ENCODE measurements at places on chromosomes 1 and 21.
A peak's percentile ranks its signal among the peaks of the same experiment; 100 is the strongest.

DNA sequence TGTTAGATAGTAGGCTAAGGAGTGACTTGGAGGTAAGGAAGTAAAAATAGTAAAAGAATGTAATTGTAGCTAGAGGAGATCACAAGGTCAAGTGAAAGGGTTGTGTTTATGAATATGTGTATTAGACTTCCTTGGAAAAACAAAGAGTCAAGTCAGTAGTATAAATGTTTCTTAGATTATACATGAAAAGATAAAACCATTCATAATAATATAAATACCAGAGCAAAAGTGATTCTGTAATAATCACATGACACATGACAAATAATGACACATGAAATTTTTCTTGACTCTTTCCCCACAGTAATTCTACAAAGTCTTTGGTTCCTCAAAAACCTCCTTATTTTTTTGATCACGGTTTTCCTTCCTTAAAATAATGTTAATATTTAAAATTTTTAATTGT, 56.4 kb downstream of the IVNS1ABP start:
- no peak for DNase-seq

- peak; percentile 52 for DNase-seq
Measured at GRCh38 chr1:115432061-115432460, 94.0 kb upstream of the NGF start.

- no peak for DNase-seq
Measured at GRCh38 chr1:6034750-6035096, 11.0 kb upstream of the KCNAB2 start.

GRCh38 chr21:45470773-45471524, 66.0 kb downstream of the COL18A1 start:
- peak; percentile 96 for DNase-seq

- peak; percentile 64 for DNase-seq
Measured at GRCh38 chr1:206703661-206704060, 19.0 kb downstream of the MAPKAPK2 start.

GRCh38 chr1:19074361-19074901, 118.0 kb upstream of the IFFO2 start:
- DNase-seq: peak; percentile 36

DNA sequence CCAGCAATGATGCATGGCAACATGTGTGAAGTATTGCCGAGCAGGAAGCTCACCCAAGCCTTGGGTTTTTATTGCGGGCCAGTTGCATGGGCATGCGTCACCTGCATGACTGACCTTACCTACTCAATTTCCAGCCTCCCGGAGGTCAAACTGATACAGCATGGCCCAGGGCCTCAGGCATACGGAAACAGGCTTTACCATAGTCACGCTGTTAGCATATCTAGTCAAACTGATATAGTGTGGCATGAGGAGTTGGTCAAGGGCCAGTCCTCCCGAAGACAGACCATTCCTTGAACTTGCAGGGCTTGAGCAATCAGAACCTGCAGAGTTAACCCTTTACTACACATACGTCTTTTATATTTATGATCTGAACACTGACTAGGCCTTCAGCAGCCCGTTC, 6.4 kb upstream of the DUSP12 start:
- no peak for DNase-seq

GRCh38 chr1:228009116-228009827, 2.5 kb downstream of the WNT3A start:
- no peak for DNase-seq

- no peak for DNase-seq
Measured at GRCh38 chr1:27645071-27645415, 10.1 kb upstream of the FGR start.

DNA sequence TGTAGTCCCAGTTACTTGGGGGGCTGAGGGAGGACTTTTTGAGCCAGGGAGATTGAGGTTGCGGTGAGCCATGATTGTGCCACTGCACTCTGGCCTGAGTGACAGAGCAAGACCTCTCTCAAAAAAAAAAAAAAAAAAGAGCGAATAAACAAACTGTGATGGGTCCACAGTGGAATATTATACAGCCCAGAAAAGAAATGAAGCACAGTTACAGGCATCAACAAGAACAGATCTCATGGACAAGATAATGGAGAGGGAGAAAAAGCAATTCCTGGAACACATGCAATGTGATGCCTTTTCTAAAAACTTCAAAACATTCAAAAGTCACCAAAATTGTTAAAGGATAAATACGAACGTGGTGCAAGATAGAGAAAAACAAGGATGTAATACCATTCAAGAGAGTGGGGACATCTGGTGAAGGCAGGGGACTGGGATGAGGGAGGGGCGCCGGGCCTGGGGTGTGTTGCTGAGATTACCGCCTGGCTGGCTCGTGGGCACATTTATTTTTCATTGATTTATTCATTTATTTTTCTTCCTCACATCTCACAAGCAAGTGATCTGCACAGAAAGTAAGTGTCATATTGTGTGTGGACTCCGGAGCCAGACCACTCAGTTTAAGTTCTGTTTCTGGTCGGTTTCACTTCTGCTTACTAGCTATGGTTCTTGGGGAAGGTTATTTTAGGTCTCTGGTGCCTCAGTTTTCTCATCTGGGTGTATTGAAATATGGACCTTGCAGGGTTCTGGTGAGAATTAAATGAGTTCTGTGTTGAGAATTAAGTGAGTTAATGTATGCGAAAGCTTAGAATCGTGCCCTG, 30.1 kb downstream of the ABCG1 start:
- no peak for DNase-seq

DNA sequence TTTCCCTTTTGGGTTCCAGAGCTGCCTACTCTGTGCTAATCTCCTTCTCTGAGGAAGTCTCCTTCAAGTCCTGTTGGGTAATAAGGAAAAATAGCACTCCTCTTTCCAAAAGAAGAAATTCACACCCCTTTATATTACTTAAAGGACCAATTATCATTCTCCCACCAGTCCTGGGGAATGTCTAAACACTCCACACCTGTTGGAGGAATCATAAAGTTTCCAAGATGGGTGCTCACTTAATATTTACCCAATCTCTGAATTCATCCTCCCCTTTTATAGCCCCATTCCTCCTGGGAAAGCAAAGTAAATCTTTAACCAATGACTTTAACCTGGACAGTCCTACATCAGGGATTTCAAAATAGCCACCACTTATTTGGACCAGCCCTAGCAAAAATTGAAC, 873.1 kb downstream of the KCNT2 start:
- DNase-seq: no peak

- DNase-seq: no peak
Measured at GRCh38 chr1:23732363-23733224, 10.7 kb upstream of the ELOA start.

- no peak for DNase-seq
Measured at GRCh38 chr1:54453509-54453908, 47.3 kb upstream of the SSBP3 start.

GRCh38 chr1:23273450-23274133, 56.3 kb upstream of the HTR1D start:
- DNase-seq: peak; percentile 88

DNA sequence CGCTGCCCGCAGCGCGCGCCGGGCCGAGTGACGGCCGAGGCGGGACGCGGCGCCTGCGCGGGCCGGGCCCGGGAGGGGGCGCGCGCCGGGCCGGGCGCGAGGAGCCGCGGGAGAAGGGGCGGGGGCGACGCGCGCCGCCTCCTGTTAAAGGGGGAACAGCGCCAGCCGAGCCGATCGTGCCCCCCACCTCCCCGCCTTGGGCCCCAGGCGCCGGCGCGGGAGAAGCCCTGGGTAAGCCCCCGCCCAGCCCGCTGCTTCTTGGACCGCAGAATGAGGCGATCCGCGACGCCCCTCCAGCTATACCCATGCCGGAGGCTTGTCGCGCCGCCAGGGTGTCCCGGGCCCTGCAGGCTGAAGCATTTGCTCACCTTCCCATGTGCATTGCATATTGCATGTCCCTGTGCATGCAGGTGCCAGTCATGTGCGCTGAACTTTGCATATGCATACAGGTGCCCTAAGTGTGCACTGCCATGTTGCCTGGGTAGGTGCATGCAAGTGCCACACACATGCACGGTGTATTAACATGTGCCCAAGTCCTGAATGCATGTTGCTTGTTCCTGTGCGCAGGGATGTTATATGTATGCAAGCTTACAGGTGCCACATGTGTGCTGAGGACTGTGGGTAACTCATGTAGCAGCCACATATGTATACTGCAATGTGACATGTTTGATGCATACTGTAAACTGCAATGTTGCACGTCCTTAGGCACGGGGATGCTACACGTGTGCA, at the start of gene ADGRB2:
ADGRB2 (minus strand) TSS at position 29 of the 729 bp plus-strand sequence. CDS start 7,119 bp downstream, outside the sequence.
- no peak for DNase-seq

DNA sequence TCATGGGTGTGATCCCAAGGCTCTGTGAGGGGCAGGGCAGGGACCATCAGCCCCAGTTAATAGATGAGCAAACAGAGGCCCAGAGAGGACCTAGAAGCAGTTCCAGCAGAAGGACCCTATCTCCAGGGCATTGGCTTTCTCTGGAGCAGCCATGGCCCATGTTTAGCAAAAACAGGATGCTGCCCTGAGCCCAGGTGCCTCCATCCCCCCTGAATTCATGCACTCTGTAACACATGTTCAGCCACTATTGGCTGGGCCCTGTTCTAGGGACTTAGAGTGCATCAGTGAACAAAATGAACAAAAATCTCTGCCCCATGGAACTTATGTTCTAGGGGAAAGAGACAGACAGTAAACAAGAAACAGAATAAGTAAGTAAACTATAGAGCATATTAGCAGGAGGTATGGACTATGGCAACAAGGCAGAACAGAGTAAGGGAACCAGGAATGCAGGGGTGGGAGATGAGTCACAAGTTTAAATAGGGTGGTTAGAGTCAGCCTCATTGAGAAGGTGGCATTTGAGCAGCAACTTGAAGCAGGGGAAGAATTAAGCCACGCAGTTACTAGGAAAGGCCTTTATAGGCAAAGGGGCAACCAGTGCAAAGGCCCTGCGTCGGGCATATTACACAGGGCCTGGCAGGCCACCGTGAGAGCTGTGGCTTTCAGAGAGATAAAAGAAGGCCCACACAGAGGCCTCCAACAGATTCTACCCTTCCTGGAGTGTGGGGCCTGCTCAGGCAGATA, 185.9 kb upstream of the EDN2 start:
- peak; percentile 56 for DNase-seq

DNA sequence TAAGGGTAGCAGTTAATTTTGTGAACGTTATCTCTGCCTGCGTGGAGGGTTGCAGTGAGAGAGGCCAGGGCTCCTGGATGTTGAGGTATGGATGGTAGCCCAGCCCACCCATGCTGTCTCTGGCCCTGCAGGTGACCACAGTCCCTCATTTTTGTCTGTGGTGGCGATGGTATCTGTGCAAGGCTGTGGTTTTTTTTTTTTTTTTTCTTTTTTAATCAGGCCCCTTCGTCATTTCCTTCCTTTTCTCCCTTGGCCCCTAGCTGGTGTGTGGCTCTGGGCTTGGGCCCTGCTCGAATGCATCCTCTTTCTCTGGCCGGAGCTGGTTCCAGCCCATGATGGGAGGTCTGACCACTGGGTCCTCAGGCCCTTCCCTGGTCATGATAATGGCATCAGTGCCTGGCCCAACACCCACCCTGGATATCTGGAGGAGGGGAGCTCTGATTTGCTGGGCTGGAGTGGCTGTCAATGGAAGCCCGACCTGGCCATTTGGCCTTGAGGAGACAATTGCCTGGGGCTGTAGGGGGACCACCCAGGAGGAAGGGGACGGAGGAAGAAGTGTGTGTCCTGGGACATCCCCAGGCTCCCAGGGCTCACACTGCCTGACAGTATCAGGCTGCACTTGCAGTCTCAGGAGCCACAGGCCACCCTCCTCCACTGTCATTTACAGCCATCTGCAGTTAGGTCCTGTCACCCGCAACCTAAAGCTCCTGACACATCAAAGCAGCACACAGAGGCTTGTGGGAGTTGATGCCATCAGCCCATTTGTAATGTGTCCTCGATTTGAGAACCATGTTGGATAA, 8.1 kb upstream of the RNF187 start:
- DNase-seq: no peak

DNA sequence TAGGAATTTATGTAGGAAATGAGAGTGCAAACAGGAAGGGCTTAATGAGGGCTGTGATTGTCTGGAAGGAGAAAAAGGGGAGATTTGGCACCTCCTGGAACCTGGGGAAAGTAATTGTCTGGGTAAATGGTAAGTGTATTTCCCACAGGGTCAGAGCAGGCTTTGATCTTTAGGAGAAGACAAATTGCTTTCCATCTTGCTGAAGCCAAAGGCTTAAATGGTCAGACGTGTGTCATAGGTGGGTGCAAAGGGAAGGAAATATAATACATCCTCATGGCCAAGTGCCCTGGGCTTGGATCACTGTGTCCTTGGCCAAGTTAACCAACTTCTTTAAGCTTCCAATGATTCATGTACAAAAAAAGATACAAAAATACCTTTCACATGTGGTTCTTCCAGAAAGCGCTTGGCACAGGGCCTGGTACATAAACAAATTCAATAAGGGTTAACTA, 1.3 kb upstream of the DUSP23 start:
- DNase-seq: peak; percentile 92

- DNase-seq: no peak
Measured at GRCh38 chr21:28872218-28872617, 120.5 kb downstream of the LTN1 start.

DNA sequence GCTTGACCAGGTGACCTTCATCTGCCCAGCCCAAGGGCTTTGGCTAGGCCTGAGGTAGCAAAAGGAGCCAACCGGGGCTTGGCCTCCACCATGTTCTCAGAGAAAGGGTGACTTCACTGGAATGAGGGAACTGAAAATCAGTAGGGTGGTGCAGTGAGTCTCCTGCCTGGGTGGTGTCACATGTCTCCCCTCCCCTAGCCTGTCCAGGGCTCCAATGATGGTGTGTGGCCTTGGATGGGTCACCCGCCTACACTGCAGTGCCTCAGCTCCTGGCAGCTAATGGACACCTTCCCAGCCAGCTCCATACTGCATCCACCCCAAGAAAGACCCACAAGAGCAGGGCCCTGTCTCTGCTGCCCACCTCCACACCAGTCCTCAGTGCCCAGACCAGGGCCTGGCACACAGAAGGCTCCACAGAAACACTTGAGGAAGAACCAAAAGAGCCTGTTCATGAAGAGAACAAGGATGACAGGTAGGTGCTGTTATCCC, 678.7 kb downstream of the MATN1 start:
- no peak for DNase-seq

- peak; percentile 47 for DNase-seq
Measured at GRCh38 chr1:181189691-181190363, 101.3 kb downstream of the IER5 start.

DNA sequence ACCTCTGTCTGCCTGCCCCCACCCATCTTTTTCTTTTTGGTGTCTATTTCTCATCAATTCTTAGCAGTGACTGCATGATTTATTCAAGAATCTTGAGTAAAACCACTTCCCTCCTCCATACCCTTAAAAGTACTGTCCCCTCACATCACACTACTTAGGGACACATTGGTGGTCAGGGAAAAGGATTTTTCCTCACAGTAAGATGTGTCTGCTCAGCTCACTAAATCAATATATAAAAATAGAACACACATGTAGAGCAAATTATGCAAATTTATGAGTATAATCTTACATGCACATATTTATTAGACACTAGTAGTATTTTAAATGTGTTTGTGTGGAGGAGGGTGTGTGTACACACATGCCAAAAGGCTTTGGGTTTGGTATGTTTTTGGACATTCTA, 202.0 kb downstream of the PBX1 start:
- DNase-seq: no peak

DNA sequence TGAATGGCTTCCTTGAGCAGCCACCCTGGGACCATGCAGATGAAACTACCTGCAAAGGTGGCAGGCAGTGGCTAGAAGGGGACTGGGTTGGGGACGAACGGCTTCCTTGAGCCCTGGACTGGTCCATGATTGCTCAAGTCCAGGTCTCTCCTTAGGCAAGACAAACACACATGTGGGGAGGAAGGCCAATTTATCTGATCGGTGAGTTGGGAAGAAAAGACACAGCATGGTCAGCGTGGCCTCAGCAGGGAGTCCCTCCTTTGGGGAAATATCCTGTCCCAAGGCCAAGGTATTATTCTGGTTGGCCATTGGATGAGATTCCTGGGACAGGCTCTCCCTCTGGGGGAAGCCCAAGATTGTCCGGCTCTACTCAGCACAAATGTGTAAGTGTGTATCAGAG, 116.3 kb upstream of the ERG start:
- no peak for DNase-seq
